ENCODE measurements at places on chromosomes 4 and X.

- no peak for DNase-seq
These were observed 87.6 kb upstream of the VCX3B start for GRCh38 chrX:8377041-8377440.

GRCh38 chrX:23548164-23548563, 119.1 kb upstream of the PRDX4 start:
- DNase-seq = no peak

DNA sequence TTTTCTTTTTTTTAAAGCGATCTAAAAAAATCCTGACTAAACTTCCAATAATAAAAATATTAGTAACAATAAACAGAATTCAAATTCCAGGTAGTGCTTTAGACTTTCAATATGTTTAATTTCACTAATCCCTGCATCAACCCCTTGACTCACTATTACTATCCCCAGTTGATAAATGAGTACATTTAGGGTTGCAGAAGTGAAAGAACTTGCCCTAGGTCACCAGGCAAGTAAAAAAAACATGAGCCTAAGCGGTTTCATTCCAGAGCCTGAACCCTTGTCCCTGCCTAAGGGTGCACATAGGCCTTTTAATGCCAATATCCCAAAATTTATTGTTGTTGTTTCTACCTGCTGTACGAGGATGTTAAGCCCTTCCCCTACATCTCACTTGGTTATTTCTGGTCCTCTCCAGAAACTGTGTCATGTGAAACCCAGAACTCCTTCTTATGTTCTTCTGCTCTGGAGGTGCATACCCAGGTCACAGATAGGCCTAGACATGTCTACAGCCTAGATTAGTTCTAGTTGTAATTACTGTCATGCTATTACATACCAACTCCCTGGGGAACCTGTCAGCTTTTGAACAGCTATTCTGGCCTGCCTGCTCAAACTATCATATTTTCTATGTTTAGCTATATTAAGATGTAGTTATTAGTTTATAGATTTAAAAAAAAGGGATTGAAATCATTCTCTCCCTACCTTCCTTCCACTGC, 244.5 kb upstream of the PITX2 start:
- no peak for DNase-seq

GRCh38 chr4:141705048-141705746, 68.8 kb downstream of the IL15 start:
- DNase-seq = no peak

DNA sequence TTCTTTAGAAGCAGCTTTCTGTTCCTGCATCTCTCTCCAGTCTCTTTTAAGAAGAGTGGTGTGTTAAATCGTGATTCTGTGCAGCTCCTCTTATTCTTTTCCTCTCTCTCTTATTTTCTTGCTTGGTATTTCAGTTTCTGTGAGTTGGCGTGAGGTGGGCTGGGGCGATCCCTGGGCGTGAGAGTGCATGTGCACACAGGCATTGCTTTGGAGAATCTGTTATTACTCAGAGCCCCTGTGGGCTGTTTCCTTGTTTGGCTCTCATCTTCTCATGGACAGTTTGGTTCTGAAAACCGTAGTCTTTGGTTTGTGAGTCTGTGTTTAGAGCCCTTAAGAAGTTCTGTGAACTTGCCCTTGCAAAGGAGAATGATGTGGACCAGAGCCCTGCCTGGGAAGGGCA, 97.2 kb upstream of the CLNK start:
- DNase-seq = no peak

GRCh38 chrX:8668813-8669212, 63.1 kb downstream of the ANOS1 start:
- DNase-seq = no peak

DNA sequence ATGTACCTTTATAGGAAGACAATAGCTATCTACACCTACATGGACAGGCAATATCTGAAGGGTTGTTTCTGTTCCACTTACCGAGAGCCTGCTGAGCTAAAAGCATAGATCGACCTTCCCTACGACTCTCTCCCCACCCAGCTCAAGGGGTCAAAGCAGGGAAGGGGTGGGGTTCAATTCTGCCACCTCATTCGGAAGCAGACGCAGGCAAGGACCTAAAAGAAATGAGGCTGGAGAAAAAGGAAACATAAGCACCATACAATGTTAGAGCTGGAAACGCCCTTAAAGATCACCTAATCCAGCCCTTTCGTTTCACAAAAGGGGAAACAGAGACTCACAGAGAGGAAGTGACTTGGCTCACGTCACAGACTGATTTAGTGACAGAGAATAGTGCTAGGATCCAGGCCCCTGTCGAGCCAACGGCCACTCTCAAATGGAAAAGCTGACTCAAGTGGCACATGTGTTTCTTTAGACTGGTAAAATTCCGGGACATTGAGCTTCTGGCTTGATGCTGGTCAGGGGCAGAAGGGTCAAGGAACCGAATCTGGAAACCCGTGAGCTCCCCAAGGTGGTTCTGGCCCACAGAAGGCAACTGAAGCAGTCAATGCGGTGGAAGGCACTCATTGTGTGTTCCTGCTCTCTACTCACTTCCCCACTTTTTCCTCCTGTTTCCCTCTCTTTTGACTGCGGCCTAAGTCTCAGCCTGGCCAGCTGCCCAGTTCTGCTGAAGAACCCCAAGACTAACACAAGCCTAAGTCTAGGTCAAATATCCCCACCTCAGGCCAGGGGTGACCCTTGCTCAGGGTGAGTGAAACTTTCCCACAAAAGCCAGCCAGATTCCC, 7.5 kb downstream of the SEPTIN6 start:
- DNase-seq = no peak

DNA sequence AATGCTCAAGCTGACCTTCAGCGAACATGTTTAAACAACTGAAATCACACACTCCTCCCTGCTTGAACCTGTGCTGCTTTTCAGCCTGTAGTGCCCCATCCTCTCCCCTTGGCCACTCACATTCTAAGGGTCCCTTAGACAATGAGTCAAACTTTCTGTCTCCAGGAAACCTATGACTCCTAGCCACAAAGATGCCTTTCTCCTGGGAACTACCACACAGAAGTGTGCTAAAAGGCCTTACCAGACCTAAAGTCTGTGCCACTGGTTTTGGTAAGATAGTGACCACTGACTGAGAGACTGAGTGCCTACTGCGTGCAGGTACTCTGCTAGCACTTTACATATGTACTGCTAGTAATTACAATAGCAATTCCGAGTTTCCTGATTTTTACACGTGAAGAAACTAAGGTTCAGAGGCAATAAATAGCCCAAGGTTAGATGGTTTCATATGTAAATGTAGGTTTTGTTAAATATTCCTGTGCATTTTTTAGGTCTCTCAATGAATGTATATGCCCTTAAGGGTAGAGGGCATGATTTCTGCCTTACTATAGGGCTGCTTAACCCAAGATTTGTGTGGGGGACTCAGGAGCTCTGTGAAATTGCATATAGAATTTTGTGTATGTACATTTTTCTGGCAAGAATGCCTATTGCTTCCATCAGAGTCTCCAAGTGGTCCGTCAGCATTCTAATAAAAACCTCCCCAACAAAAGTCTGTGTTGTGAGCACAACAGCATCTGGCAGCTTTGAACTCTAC, 71.1 kb downstream of the NSG1 start:
- DNase-seq = no peak

GRCh38 chr4:104490770-104491480, 3.8 kb downstream of the CXXC4 start:
- DNase-seq = peak; percentile 70

- no peak for DNase-seq
These were observed 33.4 kb downstream of the FRG1 start for GRCh38 chr4:189974056-189974455.

DNA sequence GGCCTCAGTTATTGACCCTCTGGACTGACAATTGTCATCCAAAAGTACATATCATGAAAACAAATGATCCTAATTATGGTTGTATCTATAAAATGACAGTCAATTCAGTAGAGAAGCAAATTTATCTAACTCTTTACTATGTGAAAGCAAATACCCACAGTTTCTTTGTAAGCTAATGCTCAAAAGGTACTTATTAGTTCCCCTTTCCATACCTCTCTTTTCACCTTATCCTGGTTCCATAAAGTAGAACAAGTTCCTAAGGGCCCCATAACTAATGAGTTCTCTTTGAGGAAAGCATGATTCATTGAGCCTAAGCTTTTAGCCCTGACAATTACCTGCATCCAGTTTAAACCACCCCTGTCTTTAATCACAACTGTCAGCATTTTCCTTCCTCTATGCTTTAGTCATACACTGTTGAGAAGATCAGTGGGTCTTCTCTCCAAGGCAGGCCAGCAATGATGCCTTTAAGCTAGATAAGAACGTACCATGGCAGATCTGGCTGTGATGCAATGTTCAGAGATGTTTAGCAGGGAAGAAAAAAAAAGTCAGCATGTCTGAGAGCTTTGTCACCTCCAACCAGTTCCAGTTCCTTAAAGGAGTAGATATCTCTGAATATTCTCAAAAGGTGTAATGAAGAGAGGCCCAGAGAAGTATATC, 179.7 kb upstream of the RASGEF1B start:
- no peak for DNase-seq

GRCh38 chr4:69576251-69576877, 63.1 kb downstream of the UGT2A2 start:
- DNase-seq = no peak

- DNase-seq = no peak
These were observed 122.2 kb downstream of the GBA3 start for GRCh38 chr4:22814906-22815305.

GRCh38 chrX:13659063-13659462, 6.1 kb downstream of the TCEANC start:
- no peak for DNase-seq

GRCh38 chrX:150475461-150475860, 93.0 kb upstream of the MTM1 start:
- no peak for DNase-seq

GRCh38 chrX:130716781-130717413, 186.1 kb downstream of the ENOX2 start:
- DNase-seq = no peak

GRCh38 chrX:19836337-19836736, 51.1 kb downstream of the SH3KBP1 start:
- DNase-seq = no peak

DNA sequence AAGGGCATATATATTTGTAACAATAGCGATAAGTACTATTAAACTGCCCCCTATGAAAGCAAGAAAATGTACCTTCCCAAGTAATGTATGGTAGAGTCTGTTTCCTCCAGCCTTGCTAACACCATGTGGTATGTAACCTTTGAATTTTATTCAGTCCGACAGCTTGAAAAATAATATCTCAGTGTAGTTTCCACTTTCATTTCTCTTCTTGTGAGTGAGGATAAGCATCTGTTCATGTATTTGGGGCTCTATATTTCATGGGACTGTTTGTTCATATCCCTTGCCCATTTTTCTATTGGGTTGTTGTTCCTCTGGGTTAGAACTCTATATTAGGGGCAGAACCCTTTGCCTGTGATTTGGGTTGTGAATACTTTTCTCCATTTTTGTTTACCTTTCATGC, 58.3 kb downstream of the USP38 start:
- no peak for DNase-seq

DNA sequence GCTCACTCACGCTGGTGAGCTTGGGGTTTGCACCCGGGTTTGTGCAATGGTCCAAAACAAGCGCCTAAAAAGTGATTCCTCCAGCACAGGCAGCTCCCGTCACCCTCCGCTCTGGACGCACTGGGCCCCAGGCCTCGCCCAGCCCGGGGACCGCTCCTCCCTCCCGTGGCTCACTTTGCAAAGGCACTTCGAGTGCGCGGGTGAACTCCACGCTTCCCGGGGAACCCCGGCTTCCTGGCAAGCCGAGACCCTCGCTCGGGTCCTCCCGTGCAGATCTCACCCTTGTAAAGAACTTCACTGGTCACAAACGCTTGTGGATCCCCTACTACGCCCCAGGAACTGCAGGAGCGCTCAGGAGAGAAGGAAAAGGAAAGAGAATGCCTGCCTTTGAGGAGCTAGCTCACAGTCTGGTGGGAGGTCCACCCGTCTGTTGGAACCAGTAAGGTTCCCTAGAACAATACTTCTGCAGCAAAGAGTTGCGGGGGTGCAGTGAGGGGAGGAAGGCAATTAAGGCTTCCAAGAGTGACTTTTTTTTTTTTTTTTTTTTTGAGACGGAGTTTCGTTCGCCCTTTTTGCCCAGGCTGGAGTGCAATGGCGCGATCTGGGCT, at the start of gene CTPS2:
CTPS2 (minus strand) TSS at position 122 of the 608 bp plus-strand sequence. CDS start 9,767 bp downstream, outside the sequence.
- peak; percentile 16 for DNase-seq

- no peak for DNase-seq
These were observed 115.8 kb upstream of the FAT4 start for GRCh38 chr4:125198916-125199315.

DNA sequence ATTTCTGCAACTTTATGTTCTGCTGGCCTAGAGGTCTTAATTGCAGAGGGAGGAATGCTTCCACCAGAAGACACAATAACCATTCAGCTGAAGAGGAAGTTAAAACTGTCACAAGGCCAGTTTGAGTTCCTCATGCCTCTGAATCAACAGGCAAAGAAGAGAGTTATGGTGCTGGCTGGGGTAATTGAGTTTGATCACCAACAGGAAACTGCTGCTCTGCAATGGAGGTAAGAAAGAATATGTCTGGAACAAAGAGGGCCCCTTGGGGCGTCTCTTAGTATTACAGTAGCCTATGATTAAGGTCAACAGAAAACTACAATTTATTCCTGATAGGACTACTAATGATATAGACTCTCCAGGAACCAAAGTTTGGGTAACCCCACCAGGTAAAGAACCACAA, 744.0 kb downstream of the FSTL5 start:
- DNase-seq = no peak

DNA sequence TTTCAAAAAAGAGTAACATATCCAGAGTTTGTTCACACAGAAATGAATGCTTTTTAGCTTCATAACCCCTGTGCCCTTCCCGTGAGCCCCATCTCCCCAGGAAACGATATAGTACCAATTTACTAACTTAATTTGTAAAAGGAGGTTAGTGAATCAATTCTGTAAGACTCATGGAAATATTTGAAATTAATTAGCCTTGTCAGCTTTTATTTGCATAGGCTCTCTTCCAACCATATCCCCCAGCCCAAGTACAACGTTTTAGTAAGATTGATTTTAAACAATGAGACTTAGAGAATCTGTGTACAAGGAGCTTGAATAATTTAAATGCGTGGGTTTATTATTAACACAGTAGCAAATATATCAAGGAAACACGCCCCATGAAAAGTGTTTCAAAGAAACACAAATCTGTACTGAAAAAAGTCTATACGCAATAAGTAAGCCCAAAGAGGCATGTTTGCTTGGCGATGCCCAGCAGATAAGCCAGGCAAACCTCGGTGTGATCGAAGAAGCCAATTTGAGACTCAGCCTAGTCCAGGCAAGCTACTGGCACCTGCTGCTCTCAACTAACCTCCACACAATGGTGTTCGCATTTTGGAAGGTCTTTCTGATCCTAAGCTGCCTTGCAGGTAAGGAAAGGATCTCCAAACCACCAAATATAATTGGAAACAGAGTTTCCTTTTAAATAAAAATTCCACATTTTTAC, at the start of gene VSIG1:
VSIG1 (plus strand) TSS at position 512 of the 703 bp plus-strand sequence; CDS start at position 578, 66 bp downstream.
- no peak for DNase-seq

GRCh38 chr4:89242864-89243732, 64.5 kb downstream of the GPRIN3 start:
- DNase-seq = peak; percentile 35

- DNase-seq = no peak
These were observed 486.0 kb upstream of the CTSO start for GRCh38 chr4:156439576-156440200.

GRCh38 chr4:21801661-21802385, 146.7 kb downstream of the KCNIP4 start:
- DNase-seq = no peak

- no peak for DNase-seq
These were observed 8.1 kb downstream of the IGBP1 start for GRCh38 chrX:70141373-70141772.
